ENCODE measurements at places on chromosomes 7 and 10. TPM values are rescaled to one million over a fixed set of nuclear protein-coding genes. Genes with fewer than 3 reads are reported as not detected.

ABCB4 gene
- not detected for total RNA-seq

GRCh38 chr7:112007185-112007584 is 199.0 kb downstream of the DOCK4 start:
- H3K4me3 ChIP-seq: no peak overlapping the region
- peaks cover 6% of the 10 kb centered on the region for H3K36me3 ChIP-seq
- H3K4me1 ChIP-seq: peaks cover 25% of the 10 kb centered on the region

GRCh38 chr10:55287346-55287745 is 486.3 kb upstream of the PCDH15 start:
- H3K27me3 ChIP-seq: no peaks in the 10 kb centered on the region
- H3K4me1 ChIP-seq: no peaks in the 10 kb centered on the region
- H3K4me3 ChIP-seq: no peak overlapping the region

DNA sequence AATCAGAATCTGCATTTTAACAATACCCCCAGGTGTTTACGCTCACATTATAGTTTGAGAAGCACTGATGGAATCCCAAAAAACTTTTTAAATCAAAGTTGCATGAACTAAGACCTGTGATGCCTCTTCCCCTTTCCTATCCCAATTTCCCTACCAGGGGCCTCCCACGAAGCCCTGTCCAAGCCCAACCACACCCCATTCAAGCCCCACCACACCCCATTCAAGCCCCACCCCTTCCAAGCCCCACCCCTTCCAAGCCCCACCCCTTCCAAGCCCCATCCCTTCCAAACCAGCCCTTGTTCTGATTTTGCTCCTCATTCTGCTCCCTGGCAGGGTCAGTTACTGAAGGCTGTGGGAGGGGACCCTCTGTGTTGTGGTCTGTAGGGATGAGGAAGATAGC is 9.8 kb upstream of the AQP1 start:
- no peak for DNase-seq
- H3K4me1 ChIP-seq: peaks cover 70% of the 10 kb centered on the region
- peak overlapping the region; percentile 84 for H3K27ac ChIP-seq
- H3K4me3 ChIP-seq: no peak overlapping the region

- H3K27me3 ChIP-seq: no peaks in the 10 kb centered on the region
- H3K36me3 ChIP-seq: peaks cover 51% of the 10 kb centered on the region
- DNase-seq: no peak
- peak overlapping the region; percentile 82 for H3K27ac ChIP-seq
Measured at GRCh38 chr7:2231992-2232765, 566 bp downstream of the MAD1L1 start.

DNA sequence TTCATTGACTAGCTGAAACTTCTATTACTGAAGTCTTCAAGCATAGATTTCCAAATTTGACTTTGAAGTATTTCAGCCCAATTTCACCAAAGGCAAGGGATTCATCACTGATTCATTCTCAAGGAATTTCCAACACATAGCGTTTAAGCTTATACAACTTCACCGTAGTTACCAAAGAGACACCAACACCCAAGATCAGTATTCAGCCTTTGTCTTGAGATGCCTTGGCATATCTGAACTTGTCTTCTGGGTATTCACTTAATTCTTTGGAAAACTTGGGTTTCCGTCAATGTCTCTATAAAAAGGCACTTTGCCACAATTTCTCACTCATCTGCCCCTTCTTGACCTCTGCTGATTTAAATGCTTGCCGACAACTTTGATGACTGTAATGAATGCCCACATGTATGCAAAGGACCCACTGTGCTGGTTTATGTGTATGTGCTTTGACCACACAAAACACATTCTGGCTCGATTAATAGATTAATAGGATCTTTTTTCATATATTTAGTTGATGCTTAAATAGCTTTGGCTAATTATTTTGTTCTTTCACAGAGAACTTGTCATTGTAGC is 49.6 kb downstream of the TES start:
- no peak overlapping the region for H3K27ac ChIP-seq
- DNase-seq: no peak
- no peaks in the 10 kb centered on the region for H3K4me1 ChIP-seq
- peaks cover 16% of the 10 kb centered on the region for H3K36me3 ChIP-seq
- H3K4me3 ChIP-seq: no peak overlapping the region

Measured in lower lobe of right lung (tissue), 2 donors.